Urinary bladder (tissue), 4 donors: ENCODE measurements at places on chromosomes 3 and 15. TPM values are rescaled to one million over a fixed set of nuclear protein-coding genes. Genes with fewer than 3 reads are reported as not detected.

DNA sequence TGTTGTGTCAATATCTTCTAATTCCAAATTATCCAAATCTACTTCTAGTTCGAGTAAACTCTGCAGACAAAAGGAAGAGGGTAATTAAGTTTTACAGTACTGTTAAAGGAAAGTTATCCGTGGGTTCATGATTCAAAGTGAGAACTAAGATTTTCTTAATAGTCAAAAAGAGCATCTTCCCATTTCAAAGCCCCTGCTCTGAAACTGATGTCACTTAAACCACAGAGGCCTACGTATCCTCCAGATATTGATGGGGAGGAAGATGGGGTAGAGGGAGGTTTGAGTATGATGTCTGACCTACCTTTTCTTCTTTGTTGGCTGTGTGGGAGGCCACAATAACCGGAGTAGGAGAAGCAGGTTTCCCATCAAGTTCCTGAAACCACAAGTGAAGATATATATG, 14.1 kb downstream of the MRPS22 start:
- DNase-seq, result no peak

GRCh38 chr3:52322466-52322865, 6.3 kb downstream of the DNAH1 start:
- no peak for DNase-seq

DNA sequence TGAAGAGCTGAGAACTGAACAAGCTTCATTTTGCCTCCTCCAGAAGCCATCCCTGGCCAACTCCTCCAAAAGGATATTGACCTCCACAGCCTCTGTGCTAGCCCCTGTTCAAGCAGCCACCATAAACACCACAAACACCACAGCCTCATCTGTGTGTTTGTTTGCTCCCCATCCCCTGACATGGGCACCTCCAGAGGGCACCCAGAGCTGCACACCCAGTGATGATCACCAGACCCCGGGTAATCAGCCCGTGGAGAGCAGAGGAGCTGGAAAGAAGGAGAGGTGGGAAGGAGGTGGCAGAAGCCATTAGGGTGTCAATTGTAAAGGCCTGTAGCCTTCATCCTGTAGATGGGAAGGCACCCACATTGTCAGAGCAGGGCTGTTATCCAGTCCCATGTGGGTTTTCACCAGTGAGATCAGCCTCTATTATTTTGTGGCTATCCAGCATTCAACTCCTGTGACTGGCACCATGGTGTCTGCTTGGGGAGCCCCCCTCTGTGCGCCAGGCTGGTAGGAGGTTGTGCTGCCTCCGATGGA, 6.8 kb upstream of the WNT7A start:
- no peak for DNase-seq

DNA sequence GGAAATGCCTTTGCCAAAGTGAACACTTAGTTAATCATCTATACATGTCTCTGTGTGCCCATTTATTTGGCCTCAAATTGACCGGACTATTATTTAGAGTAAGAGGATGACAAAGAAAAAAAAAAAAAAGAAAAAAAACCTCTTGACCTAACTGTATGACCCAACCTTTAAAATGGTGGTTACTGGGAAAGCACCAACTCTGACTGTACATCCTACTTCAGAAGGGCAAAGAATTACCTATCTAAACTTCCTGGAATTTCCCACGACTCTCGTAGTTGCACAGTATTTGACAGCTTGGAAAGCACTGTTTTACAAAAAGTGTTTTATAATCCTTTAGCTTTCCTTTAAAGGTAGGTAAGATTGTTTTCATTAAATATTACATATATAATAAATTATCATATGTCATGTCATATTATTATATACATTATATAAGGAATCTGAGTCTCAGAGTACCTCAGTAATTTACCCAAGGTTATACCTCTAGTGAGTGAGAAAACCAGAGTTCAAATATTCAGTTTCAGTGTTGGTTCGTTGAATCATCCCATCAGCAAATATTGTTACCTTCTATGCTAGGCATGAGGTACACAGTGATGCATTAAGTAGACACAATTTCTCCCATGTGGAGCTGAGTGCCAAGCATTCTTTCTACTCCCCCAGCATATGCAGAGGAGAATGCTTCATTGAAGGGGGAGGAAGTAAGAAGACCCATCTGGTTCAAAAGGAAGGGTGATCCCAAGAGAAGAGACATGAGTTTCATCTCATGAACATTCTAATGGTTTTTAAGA, 5.0 kb downstream of the BCL2A1 start:
- DNase-seq, result no peak

GPR176 gene
- total RNA-seq, result 8.6 TPM

SLC35G2 gene
- total RNA-seq, result 10.1 TPM
